DMS53 (cell line): ENCODE measurements at places on chromosomes 7 and 10.

DNA sequence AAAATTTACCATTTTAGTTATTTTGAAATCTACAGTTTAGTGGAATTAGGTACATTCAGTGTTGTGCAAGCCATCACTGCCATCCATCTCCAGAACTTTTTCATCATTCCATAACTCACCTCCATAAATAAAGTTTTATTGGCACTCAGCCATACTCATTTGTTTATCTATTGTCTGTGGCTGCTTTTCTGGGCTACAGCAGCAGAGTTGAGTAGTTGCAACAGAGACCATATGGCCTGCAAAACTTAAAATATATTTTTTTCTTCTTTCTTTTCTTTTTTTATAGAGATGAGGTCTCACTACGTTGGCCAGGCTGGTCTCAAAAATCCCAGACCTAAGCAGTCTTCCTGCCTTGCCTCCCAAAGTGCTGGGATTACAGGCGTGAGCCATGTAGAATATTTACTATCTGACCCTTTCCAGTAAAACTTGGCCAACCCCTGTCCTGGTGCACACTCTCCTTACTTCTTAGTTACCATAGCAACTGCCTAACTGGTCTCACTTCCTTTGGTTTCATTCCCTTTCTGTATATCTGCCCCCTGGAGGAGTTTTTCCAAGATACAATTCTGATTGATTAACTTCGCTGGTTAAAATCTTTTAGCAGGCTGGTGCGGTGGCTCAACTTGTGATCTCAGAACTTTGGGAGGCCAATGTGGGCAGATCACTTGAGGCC lies 133.2 kb downstream of the CUX1 start:
- DNase-seq = no peak

GRCh38 chr7:36597090-36597773 lies 127.1 kb downstream of the AOAH start:
- peak; percentile 28 for DNase-seq

DNA sequence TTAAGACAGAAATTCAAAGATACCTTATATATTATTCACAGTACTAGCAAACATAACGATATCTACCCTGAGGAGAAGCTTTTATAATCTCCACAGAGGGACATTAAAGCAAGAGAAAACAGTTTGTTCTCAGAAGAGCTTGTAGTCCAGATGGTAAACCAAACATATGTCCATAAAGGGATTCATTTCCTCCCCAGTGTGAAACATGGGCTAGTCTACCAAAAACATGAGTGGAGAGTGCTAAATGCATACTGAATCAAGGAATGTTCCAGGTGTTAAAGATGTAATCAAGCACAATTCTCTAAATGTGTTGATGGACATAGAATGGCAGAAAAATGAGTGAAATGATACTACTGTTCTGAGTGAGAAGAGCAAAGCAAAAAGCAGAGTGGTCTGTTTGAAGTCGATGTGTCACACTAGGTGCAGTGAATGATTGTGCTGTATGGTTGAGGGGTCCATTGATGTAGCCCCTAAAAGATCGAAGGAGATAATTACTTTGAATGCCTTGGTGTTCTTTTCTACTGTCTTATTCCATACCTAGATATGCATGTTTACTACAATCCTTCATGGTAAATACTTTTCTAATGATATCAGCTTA lies 25.3 kb downstream of the BCAP29 start:
- DNase-seq = no peak

- DNase-seq = peak; percentile 17
Observed at GRCh38 chr10:110361800-110362456, 57.2 kb upstream of the SMNDC1 start.

- no peak for DNase-seq
Observed at GRCh38 chr7:139328375-139328774, 12.8 kb upstream of the FMC1 start.

DNA sequence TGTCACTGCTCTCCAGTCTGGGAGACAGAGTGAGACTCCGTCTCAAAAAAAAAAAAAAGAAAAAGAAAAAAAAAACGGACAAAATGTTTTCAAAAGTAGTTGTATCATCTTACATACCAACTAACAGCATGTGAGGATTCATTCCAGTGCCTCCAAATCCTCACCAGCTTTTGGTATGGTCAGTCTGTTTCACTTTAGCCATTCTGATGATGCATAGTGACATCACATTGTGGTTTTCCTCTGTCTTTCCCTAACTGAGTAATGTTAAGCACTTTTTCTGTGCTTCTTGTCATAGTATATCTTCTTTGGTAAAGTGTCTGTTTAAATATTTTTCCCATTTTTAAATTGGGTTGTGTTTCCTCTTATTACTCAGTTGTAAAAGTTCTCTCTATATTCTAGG lies 251.4 kb upstream of the CTBP2 start:
- DNase-seq = peak; percentile 14

GRCh38 chr7:98807068-98808048 lies 62.5 kb downstream of the TMEM130 start:
- DNase-seq = no peak

DNA sequence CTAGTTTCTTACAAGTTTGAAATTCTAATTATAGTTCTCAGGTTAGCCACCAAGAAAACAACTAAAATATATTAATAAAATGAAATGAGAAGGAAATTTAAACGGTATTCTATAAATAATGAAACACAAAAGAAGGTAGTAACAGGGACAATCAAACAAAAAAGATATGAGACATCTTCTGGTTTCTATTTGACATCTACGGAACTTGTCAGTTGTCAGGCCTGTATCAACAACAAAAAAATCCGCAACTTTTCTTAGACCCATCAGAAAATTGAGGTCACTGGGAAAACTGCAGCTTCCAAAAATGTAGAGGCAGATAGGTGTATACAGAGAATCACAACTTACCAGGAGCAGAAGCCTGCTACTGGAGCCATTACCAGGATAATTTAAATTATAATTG lies 70.6 kb downstream of the ZPBP start:
- DNase-seq = no peak

DNA sequence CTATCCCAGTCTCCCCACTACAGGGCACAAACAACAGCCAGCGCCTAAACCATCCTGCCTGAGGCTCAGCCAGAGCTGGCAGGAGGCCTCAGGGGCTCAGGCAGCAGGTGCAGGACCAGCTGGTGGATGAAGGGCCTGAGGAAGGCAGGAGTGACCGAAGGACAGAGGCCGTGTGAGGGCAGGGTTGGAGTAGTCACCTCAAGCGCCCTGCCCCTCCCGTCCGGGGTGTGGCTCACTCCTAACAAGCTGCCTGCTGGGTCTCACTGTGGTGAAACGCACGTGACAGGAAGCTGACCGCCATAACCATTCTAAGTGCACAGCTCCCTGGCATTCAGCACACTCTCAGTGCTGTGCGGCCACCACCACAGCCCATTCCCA lies 281.1 kb downstream of the ELFN1 start:
- peak; percentile 65 for DNase-seq

DNA sequence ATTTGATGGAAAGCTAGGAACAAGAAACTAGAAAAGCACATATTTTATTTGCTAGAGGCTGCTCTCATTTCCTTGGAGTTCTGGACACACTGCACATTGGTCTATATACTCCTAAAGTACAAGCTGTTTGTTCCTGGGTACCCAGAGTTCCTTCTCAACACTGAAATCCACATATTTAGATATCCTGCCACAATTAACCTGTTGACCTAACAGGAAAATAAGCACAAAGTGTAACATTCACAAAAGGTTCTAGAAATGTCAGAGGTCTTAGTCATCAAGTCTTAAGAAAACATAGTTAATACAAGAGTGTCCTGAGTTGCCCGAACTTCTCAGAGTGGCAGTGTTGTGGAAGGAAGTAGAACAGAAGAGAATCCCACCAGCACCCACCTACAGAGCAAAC lies 115.6 kb downstream of the ELMO1 start:
- no peak for DNase-seq

DNA sequence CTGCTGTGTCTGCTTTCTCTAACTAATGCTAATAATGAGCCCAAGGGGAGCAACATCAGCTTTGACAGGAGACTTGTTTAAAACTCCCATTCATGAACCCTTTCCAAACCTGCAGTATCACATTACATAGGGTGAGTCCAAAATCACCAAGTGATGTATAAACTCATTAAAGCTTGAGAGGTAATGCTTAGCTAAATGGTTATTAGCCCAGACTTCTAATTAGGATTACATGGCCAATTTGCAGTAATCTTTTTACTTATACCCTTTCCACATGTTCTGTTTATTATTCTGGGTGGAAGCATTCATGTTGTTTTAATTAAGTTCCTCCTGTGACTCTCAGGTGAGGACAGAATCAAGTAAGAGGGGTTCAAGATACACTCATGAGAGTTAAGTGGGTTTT lies 17.5 kb downstream of the ZNF138 start:
- no peak for DNase-seq

DNA sequence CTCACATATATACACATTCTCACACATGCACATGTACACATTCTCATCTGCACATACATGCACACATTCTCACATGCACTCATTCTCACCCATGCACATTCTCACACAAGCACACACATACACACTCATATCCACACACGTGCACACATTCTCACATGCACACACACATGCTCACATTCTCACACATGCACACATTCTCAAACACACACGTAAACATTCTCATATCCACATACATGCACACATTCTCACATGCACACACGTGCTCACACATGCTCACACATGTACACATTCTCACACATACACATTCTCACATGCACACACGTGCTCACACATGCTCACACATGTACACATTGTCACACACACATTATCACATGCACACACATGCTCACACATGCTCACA lies 260.6 kb downstream of the PTPRN2 start:
- DNase-seq = no peak

DNA sequence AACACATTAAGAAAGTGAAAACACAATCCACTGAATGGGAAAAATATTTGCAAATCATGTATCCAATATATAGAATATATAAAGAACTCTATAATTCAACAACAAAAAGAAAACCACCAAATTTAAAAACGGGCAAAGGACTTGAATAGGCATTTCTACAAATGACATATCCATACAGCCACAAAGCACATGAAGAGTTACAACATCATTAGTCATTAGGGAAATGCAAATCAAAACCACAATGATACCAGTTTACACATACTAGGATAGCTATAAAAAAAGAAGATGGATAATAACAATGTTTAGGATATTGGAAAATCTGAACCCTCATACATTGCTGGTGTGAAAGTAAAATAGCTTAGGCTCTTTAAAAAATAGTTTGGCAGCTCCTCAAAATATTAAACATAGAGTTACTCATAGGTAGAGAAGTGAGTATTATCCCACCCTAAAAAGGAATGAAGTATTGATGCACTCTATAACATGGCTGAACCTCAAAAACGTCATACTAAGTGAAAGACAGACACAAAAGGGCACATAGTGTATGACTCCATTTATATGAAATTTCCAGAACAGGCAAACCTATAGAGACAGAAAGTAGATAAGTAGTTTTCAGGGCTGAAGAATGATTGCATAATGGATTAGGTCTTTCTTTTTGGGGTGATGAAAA lies 4.5 kb downstream of the ZPBP start:
- no peak for DNase-seq

- no peak for DNase-seq
Observed at GRCh38 chr10:86798611-86799010, 42.2 kb downstream of the BMPR1A start.

GRCh38 chr7:155108144-155108901 lies 38.2 kb downstream of the HTR5A start:
- no peak for DNase-seq

- peak; percentile 88 for DNase-seq
Observed at GRCh38 chr7:44225566-44226395, 25.0 kb downstream of the YKT6 start.

- no peak for DNase-seq
Observed at GRCh38 chr7:70785427-70785826, 346.5 kb upstream of the GALNT17 start.

DNA sequence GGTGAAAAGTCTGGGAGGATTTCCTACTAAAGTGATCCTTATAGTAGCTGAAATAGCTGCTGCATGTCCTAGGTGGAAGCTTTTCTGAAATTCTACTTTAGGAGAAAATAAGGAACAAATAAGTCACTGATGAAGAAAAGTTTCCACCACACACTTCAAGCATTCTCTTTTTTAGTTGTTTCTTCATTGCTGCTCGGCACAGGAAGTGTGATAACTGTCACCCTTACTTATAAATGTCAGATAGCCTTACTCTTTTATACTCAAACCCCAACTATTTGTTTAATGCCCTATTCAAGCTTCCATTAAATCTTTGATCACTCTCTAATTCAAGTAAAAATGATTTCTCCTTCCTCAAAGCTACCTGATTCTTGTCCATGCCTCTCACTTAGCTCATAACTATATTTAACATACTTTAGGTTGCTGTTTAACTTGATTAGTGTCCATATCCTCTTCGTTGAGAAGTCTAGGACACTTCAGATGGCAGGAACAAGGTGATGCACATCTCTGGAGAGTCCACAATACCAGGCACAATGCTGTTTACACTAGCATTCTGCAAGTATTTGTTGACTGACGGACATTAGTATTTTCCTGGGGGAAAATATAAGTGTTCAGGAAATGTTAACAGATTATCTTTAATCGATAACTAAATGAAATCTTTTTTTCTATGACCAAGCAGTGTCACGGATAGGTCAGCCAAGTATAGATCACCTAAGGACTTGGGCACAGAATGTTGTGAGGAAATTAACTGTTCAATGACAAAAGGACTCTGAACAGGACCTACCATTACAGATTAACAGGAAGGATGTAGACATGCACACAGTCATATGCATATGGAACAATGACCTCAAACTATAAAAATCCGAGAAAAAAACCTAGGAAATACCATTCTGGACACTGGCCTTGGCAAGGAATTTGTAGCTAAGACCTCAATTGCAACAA lies 67.4 kb downstream of the ZNF438 start:
- peak; percentile 33 for DNase-seq

DNA sequence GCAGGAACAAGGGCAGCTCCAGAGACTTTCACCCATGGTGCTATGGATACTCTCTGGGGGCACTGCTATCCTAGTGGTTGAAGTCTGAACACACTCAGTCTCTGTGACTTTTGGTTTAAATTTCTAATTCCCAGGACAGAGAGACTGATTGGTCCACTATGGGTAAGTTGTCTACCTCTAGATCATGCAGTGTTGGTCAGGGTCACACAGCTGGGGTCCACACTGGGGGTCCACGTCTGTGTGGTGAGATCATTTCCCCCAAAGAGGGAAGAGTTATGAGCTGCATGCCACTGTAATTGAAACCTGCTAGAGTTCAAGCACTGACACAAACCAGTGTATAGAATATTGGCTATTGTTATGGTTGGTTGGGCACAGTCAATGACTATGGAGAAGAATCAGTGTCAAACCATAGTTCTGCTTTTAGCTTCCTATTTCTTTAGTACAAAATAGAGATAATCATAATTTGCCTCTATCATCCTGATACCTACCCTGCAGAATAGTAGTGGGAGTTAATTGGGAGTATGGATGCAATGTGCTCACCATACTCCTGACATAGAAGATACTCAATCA lies 101.6 kb downstream of the PRTFDC1 start:
- no peak for DNase-seq

- DNase-seq = no peak
Observed at GRCh38 chr7:55240418-55241142, 124.6 kb upstream of the LANCL2 start.

GRCh38 chr10:102799691-102800471 lies 37.3 kb downstream of the CYP17A1 start:
- no peak for DNase-seq

- no peak for DNase-seq
Observed at GRCh38 chr7:45898222-45898621, 9.9 kb downstream of the IGFBP1 start.
